Lower leg skin (tissue), 4 donors: ENCODE measurements at places on chromosomes 7 and 10. TPM values are rescaled to one million over a fixed set of nuclear protein-coding genes. Genes with fewer than 3 reads are reported as not detected.

DNA sequence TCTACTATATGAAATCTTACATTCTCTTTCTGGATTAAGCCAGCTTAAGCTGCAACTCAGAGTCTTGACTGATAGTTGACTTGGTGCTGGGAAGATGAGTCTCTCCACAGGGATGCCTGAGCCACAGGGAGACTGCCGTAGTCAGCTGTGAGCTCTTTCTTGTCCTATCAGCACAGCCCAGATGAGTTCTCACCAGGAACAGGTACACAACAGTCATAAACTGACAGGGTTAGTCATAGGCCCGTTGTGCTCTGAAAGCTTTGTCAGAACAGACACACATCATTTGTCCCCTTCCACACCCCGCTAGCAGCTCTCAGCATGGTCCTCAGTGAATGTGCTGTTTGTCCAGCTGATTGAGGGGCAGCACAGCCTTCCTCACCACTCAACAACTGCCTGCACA, 221.6 kb downstream of the RPS24 start:
- DNase-seq: no peak

- no peak for DNase-seq
Measured at GRCh38 chr7:54995610-54996363, 23.0 kb upstream of the EGFR start.

- DNase-seq: no peak
Measured at GRCh38 chr7:107370816-107371215, 99.0 kb upstream of the GPR22 start.

DNA sequence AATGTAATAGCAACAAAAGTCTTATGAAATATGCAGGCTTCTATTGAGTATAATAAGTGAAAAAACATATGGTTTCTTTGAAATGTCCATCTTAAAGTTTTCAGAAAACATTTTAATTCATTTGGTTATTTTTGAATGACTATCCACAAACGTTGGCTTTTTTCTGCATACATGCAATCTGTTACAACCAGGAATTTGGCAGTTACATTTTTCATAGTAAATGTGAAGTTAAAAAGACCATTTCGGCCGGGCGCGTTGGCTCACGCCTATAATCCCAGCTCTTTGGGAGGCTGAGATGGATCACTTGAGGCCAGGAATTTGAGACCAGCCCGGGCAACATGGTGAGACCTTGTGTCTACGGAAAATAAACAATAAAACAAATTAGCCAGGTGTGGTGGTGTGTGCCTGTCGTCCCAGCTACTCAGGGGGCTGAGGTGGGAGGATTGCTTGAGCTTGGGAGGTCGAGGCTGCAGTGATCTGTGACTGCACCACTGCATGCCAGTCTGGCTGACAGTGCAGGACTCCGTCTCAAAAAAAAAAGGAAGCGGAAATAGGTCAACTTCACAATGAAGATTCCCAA, 73.9 kb upstream of the NMT2 start:
- no peak for DNase-seq

- DNase-seq: no peak
Measured at GRCh38 chr7:99390941-99391602, 16.5 kb downstream of the ARPC1B start.

DNA sequence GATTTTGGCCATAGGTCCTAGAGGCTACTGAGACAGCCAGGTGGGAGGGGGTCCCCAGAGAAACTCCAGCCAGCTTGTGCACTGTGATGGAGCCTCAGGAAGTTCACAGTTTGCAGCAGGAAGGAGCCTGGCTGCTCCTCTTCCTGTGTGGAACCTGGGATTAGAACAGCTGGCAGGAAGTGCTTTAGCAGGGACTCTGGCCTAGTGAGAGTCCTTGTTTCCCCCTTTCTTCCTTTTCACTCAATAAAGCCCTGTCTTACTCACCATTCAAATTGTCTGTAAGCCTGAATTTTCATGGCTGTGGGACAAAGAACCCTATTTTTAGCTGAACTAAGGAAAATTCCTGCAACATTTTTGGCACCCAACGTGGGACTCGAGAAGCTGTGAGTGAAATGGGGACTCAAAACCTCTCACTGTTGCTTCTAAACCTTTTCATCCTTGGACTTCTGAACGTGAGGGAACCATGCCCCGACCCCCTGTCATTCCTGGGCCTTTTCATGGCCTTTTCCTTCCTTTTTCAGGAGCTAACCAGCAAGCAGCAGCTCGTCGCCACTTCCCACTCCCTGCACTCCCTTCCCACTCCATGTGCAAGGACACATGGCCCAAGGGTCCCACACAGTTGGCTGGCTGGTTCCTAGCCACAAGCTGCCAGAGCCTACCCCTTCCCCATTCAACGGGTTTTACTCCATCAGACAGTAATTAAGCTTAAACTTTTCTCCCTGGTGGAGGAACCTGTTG, 32.8 kb upstream of the SORCS3 start:
- no peak for DNase-seq

GRCh38 chr7:130732980-130733930, 752 bp downstream of the KLF14 start:
- DNase-seq: no peak

DNA sequence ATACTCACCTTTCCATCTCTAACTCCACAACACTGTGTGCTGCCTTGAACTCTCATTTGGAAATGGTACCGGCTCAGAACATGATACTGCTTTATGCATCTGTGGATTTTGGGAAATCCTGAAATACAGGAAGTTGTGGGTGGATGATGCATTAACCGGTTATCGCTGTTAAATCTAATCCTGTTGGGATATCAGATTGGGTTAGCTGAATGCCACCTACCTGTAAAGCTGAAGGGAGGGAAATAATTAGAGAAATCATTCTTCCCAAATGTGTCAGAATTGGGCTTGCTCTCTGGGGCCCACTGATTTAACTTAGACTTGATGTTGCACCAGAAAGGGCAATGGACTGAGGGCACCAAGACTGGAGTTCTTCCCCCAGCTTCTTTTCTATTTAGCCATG, 54.0 kb downstream of the CH25H start:
- no peak for DNase-seq

The TIMM23 gene
- total RNA-seq: 67.5 TPM

DNA sequence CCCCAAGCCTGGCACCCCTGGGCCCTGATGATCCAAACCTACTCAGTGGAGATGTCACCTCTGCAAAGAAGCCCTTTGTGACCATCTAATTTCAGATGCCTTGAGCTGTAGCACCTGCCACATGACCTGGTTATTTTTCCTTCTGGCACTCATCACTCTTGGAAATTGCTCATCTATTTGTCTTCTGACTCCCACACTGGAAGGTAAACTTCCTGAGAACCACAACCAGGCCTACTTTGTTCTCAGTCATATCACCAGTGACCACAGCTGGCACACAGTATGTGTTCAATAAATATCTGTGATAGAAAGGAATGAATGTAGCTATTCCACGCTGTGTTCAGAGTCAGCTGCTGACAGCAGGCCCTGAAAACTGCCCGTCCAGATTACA, 97.1 kb downstream of the SH3PXD2A start:
- no peak for DNase-seq

- no peak for DNase-seq
Measured at GRCh38 chr10:12349629-12350166, 351 bp downstream of the CAMK1D start.

- no peak for DNase-seq
Measured at GRCh38 chr10:49844775-49845595, 82.9 kb upstream of the OGDHL start.

The PRRT4 gene
- 4.5 TPM for total RNA-seq

- no peak for DNase-seq
Measured at GRCh38 chr7:43328785-43329380, 216.4 kb downstream of the HECW1 start.

DNA sequence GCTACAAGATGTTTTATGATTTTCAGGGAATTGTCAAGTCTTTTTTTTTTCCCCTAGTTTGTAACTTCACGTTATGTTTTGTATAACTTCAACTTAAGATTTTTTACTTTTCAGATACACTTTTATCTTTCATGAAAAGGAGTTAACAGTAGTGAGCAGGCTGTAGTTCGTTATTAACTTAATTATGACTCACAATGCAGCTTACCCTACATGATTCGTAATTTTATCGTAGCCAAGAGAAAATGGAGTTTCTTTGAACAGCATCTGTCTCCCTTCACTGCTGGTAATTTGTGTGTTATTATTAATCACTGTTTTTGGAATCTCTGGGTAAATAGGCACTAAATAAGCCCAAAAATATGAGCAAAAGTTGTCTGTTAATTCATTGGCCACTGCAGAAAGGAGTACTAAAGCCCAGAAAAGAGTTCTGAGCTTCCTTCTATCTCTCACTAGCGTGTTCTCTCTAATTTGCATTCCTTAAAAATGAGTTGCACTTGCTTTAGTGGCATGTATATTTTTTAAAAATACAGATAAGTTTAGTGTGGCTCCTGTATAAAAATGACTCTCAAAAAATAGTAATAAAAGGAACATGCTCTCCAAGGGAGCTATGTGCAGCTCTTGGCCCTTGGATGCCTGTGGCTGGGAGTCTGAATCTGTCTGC, 36.1 kb downstream of the RALA start:
- no peak for DNase-seq

- DNase-seq: no peak
Measured at GRCh38 chr10:128065881-128066534, 60.2 kb downstream of the MKI67 start.

- DNase-seq: no peak
Measured at GRCh38 chr10:3077940-3078630, 10.7 kb downstream of the PFKP start.

The AZGP1 gene
- 1,357 TPM for total RNA-seq

- DNase-seq: no peak
Measured at GRCh38 chr7:25830215-25830614, 321.8 kb upstream of the NFE2L3 start.

The EN2 gene
- total RNA-seq: not detected

- DNase-seq: no peak
Measured at GRCh38 chr10:125153703-125154490, 6.5 kb downstream of the CTBP2 start.

GRCh38 chr10:70523057-70523456, 44.5 kb downstream of the PALD1 start:
- no peak for DNase-seq

DNA sequence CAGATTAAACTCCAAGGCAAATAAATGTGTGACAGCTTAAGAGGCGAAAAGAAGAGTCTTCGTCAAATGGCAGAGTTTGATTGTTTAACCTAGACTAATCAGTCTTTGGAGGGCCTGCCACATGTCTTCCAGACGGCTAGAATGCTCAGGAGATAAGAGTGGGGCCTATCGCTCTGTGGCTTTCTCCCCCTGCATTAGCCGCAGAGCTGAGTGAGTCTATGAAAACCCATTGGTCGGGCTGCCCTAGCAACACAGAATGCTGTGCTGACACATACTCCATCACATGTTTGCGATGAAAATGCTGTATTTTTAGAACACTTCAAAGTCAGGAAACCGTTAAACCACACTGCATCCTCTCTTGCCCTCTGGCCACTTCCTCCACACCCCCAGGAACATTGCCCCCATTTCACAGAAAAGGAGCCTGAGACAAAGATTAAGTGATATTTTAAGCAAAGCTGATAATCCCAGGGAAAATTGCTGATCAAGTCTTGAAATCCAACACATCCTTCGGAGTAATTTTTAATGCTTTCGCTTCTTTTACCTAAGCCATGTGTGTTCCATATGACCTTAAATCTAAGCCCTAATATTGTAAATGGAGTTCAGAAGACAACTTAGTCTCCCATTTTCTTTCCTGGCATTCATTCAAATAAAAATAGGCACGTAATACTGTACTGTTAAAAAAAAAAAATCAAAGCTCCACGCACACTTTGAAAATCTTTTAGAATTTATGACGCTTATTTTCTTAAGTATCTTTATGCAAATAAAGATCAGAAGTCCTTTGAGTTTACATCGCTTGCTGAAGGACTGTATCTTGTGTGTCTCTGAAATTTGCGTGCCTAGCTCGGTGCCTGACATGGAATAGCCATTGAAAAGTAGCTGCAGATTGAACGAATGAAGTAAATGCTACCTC, 161.2 kb downstream of the CELF2 start:
- DNase-seq: peak; percentile 53

DNA sequence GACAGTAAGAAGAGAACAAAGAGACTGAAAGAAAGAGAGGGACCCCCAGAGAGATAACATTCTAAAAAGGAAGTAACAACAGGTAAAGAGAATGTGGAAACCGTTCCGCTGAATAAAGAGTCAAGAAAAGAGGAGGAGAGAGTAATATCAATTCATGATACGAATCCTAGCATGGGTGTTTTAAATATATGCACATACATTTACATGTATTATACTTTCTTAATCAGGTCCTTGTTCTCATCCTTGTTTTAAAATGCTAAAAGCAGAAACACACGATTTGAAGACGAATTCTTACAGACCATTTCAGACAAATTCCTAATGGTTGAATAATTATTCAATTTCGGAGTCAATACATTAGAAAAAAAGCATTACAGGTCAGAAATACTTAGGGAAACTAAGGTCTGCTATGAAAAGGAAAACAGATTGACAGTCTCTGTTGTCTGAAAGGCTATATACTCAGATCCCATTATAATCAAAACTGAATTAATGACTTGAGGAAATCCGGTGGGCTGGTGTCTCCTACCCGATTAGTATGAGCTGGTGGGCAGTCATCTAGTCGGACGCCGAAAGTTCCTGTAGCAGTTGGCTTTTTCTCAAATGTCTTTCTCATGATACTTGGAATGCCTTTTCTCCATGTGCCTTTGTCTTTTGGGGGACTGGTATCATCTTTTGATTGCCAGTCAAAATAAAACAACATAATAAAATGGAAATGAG, 127.3 kb downstream of the ARHGAP21 start:
- DNase-seq: no peak

DNA sequence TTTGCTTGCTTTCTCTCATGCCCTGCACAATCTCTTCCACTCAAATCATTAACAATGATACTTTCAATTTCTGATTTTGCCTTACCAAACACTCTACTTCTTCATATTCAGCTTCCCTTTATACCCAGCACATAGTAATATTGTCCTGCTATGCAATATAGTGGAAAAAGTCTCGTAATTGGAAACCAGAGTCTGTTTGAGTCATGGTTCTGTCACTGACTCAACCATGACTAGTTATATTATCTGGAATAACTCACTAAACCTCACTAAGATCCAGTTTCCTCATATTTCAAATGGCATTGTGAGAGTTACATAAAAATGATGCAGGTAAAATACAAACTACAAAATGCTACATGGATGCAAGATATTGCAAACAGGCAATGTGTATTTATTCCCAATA, 98.5 kb upstream of the LRRTM3 start:
- no peak for DNase-seq

The LBX1 gene
- total RNA-seq: not detected

The FAM25A gene
- total RNA-seq: 755 TPM

GRCh38 chr7:151429237-151429559, 10.7 kb downstream of the CRYGN start:
- no peak for DNase-seq

- DNase-seq: no peak
Measured at GRCh38 chr7:74665296-74665938, 7.9 kb downstream of the GTF2I start.
